NCI-H2029 (cell line): ENCODE measurements at places on chromosomes 1 and 21.

- peak; percentile 23 for DNase-seq
Measured at GRCh38 chr1:172398970-172399755, 21.3 kb upstream of the C1orf105 start.

- DNase-seq, result no peak
Measured at GRCh38 chr1:33948291-33948690, 84.4 kb downstream of the HMGB4 start.

- no peak for DNase-seq
Measured at GRCh38 chr1:199983531-199983930, 44.0 kb upstream of the NR5A2 start.

DNA sequence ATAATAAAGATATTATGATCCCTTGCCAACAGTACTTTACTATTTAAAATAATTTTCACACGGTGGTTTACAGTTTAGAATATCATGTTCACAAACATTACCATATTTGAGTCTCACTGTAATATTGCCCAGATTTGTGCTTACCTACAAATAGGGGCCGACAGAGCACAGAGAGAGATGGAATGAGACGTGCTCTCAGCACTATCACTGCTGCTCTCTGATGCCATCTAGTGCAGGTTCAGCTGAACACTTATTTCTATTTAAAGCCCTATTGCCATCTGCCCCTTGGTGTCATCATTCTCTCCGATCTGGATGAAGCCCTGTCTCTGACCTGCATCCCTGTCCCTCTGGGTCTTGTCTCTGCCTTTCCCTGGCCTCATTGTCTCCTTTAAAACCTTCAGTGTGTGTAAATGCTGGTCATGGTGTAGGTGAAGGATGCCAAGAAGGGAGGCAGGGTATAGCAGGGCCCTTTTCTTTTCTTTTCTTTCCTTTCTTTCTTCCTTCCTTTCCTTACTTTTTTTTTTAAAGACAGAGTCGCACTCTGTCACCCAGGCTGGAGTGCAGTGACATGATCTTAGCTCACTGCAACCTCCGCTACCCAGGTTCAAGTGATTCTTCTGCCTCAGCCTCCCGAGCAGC, 6.9 kb upstream of the GPATCH4 start:
- peak; percentile 75 for DNase-seq

DNA sequence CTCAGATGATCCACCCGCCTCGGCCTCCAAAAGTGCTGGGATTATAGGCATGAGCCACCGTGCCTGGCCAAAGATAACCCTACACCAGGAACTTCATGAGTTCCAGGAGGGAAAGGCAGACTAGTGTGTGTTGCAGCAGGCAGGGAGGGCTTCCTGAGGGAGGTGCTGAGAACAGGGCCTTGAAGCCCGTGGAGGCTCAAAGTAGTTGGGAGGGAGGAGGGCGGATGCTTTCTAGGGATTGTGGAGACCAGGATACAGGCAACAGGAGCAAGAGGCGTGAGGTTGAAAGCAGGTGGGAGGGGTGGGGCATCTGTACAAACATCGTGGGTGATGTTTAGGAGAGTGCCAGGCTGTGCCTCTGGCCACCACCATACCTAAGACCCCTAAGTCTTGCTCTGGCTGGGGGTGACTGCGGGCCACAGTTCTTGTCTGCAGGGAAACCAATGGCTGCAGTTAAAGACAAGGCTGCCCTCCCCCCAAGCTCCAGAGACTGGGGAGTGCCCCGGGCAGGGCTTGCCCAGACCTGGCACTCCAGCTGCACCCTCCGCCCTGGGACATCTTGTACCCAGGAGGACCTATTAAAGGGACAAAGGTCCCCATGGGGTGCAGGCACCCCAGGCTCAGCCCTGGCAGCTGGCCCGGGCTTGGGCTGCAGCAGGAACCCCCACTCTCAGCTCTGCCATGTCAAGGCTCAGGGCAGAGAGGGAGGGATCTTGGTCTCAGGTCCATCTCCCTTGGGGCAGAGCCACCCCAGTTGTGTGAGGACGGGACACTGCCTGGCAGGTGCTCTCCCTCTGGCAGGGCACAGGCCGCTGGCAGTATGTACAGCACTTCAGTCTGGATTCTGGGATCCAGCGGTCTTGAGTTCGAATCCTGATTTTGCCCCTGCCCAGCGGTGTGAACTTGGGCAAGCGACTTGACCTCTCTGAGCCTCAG, 22.1 kb upstream of the CASZ1 start:
- DNase-seq, result no peak

- DNase-seq, result no peak
Measured at GRCh38 chr1:29417147-29417858, 181.0 kb downstream of the PTPRU start.

- no peak for DNase-seq
Measured at GRCh38 chr1:203621559-203622262, 4.9 kb upstream of the ATP2B4 start.
